ENCODE measurements at places on chromosomes 13 and 19.

DNA sequence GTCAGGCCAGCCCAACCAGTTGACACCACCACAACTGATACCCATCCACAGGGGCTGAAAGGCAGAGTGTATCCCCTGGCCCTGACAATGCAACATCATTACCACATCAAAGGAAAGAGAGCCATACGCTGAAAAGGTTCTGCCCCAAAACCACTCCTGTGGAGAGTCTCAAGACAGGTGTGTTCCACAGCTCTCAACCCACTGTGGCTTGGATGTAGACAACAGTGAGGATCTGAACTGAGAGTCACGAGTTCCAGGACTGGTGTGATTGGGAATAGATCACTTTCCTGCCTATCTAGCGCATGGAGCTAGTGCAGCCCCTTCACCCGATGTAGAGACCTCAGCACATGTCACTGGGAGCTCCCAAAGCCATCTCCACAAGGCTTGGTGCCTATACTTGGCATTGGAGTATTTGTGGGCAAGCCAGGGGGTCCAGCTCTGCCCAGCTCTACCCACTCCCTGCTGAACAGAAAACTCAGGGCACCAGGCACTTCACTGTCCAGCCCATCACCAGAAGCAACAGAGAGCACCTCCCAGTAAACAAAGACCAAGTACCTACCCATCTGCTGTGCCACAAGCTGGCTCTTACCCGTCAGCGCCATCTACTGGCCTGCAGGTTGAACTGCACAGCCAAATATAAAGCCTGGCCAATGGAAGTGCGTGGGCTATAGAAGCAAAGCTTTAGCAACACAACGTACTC lies 579.5 kb downstream of the UQCRFS1 start:
- DNase-seq = no peak

DNA sequence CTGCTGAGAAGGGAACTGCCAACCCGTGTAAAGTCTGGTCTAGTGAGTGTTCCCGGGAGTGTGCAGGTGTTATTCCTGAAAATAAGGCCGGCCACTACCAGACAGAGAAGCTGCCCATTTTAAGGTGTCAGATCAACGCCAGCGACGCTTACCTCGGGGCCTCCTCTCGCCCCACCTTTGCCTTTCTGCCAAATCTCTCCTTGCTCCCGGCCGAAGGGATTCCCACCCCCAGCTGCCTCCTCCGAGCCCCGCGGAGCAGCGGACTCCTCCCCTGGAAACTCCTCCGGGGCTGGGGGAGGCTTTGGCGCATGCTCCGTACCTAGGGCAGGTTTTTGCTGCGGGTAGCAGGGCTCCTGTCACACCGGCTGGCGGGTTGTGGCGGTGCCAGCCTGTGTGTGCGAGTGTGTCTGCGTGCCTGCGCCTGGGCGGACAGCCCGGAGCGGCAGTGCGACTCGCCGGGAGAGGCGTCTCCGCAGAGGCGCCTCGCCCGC lies at the start of gene HS6ST3:
Gene HS6ST3 (plus strand): TSS at position 359 of the 491 bp plus-strand sequence.
- peak; percentile 22 for DNase-seq

DNA sequence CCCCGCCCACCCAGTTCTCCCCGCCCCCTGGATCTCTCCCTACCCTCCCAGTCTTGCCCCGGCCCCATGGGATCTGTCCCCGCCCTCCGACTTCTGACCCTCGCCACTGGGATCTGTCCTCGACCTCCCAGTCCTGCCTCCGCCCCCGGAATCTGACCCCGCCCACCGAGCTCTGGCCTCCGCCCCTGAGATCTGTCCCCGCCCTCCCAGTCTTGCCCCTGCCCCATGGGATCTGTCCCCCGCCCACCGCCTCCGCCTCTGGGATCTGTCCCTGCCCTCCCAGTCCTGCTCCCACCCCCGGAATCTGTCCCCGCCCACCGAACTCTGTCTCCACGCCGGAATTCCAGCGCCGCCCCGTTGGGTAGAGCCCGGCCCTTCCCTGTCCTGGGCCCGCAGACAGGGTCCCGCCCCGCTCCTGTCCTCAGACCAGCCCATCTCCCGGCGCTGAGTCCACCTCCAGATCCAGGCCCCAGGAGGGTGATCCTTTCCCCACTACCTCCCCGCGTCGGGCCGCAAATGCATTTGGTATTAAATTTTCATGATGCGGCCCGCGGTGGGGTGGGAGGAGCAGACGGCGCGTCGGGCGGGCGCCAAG lies 1.5 kb upstream of the SLC17A7 start:
- DNase-seq = peak; percentile 71

- no peak for DNase-seq
Observed at GRCh38 chr13:50284540-50284939, 269.3 kb downstream of the KCNRG start.

- DNase-seq = no peak
Observed at GRCh38 chr13:29422015-29422414, 173.5 kb downstream of the SLC7A1 start.

DNA sequence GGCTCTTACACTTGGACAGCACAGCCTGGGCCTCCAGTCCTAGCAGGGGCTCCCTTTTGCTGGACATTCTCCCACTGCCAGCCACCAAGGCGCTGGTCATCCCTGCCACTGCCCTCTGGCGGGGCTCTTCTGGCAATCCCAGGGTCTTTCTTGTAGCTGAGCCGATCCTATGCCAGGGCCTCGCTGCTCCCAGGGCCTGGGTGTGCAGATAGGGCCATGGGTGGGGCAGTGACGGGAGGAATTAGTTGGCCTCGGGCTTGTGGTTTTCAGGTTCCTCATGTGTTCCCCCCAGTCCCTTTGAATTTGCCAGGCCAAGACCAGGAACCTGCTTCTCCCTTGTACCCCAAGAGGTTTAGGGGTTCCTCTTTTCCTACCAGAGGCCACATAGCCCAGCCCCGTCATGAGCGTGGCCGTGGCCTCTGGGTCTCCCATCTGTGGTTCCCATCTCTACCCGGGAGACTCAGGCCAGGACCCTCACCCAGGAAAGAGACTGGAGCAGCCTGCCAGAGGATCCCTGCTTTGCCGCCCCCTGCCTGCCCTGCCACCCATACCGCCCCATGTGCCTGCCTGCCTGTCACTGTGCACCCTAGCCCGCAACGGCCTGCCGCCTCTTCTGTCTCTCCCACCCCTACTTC lies 26.2 kb downstream of the TMED1 start:
- no peak for DNase-seq

DNA sequence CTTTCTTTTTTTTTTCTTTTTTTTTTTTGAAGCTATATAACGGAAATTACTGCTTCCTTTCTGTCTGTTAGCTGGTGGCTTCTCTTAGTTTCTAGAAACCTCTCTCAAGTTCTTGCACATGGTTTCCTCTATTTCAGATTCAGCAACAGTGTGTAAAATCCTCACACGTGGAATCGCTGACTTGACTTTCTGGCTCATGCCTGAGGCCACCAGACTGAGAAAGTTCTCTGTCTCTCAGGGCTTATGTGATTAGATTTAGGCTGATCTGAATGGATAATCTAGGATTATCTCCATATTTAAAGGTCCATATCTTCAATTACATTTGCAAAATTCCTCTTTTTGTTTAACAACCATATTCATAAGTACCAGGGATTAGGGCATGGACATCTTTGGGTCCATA lies 856.3 kb upstream of the SLITRK6 start:
- DNase-seq = no peak

- DNase-seq = no peak
Observed at GRCh38 chr19:4969292-4969771, 419 bp downstream of the KDM4B start.

DNA sequence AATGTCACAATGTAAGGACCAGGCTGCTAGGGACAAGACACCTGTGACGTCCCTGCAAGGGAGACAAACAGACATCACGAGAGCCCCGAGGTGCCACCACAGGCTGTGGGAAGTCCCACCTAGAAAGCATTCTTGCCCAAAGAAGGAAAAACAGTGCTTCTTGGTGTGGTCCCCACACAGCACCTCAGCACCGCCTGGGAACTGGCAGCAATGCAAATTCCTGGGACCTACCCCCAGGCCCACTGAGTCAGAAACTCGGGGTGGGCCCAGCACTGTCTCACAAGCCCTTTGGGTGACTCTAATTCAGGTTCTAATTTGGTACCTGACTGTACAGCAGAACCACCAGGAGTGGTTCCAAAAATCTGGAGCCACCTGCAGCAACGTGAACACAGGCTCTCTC lies 13.8 kb upstream of the CCNP start:
- DNase-seq = no peak

- DNase-seq = no peak
Observed at GRCh38 chr13:78636495-78636894, 22.5 kb downstream of the OBI1 start.

DNA sequence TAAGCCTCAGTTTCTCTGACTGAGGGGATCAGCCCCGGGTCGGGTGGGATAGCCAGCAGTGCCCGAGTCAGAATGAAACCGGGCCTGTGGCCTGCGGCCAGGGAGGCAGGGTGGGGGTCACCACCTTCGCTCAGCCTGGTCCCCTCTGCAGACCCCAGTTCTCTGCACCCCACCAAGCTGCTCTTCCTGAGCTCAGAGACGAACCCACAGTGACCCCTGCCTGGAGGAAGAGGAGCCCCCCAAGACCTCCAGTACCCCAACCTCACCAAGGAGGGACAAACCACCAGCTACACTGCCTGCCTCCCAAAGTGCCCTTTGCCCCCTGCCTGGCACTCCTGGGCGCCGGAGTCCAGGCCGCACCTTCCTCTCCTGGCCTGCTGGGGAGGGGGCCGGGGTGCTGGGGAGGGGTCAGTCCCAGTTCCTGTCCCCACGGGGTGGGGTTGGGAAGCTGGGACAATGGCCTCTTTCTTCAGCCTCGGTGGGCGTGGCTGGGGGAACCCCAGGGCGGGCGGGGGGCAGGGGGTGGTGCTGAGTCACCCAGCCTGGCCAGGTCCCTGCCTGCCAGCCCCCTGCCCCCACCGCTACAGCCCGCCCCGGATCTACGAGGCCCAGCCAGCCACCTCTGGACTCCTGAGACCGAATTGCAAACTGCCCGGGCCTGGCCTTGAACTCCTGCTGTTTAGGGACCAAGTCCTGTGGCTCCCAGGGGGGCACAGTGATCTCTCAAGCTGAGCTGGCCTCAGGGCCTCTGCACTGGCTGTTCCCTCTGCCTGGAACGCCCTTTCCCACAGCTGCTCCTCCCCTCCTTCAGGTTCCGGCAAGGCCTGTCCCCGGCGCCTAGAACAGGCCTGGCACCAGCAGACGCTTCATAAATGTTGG lies 14.3 kb downstream of the ZBTB7A start:
- no peak for DNase-seq

DNA sequence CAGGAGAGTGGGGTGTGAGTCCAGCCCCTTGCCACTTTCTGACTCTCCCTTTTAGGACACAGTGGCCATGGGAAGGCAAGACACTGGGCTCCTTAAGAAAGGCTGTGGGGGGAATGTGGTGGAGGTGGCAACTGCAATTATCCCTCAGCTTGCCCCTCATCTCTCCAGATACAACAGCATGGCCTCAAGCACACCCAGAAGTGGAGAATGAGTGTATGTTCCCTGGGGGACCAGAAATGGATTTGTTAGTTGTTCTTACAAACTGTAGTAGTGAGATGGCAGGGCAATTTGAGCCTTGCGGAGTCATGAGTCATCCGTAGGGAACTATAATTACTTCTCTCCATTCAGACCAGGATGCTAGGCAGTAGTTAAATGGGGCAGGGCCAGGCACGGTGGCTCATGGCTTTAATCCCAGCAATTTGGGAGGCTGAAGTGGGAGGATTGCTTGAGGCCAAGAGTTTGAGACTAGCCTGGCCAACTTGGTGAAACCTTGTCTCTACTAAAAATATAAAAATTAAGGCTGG lies 25.6 kb upstream of the CXCL17 start:
- no peak for DNase-seq

- DNase-seq = no peak
Observed at GRCh38 chr19:39864118-39864517, 17.9 kb upstream of the FBL start.

DNA sequence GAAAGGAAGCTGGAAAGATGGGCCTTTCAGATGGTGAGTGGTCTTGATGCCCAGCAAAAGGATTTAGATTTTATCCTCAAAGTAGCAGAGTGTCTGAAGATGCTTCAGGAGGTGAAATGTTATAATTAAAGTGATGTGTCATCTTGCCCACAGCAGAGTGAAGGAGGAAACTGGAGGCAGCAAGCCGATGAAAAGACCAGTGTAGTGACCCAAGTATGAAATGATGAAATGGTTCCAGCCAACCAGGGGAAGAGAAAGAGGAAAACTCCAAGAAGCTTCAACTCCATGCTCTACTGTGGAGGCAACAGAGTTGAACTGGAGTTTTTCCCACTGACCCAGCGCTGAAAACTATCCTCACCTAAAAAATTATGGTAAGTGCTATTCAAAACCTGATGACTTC lies 66.7 kb downstream of the FOXO1 start:
- no peak for DNase-seq

DNA sequence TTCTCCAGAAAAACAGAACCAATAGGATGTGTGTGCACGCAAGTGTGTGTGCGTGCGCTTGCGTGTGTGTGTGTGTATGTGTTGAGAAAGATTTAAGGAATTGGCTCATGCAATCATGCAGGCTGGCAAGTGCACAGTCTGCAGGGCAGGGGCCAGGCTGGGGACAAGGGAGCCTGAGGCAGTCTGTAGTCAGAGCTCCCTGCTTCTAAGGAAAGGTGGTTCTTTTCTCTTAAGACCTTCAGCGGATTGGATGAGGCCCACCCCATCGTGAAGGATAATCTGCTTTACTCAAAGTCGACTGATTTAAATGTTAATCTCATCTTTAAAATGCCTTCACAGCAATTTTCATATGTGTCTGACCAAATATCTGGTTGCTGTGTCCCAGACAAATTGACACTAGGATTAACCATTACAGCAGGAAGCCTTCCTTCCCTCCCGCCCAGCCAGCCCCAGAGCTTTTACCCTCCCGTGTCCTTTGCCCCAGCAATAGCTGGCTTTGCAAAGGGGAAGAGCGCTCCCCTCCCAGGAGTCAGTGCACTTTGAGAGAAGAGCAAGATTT lies 15.0 kb upstream of the NAXD start:
- no peak for DNase-seq

GRCh38 chr13:89066868-89067466 lies 1395.8 kb downstream of the SLITRK5 start:
- DNase-seq = no peak

DNA sequence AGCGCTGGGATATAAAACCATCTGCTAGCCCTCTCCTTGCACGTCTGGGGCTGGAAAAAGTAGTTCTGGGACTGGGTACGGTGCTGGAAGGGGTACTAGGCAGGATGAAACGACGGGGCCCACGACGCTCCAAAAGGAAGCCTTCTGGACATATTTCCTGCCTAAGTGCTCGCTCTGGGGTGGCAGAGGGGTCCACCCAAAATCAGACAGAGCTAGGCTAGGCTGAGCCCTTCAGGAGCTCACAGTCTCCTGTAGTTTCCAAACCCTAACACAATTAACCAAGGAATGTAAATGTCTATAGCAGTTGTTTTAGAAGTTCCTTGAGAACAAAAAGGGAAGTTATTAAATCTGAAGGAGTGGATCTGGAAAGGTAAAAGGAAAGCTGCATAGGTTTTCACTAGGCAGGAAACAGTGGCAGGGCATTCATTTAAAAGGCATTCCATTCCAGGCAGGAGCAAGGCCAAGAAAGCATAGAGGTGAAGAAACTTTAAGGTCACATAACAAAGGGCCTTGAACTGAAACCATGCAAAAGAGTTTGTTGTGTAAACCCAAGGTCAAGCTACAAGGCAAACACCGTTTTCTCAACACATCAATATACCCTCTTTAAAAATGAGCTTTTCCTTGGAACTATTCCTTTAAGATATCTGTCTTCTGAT lies 634 bp upstream of the DIAPH3 start:
- DNase-seq = no peak

GRCh38 chr13:59464926-59465325 lies 698.8 kb downstream of the DIAPH3 start:
- DNase-seq = no peak
